ENCODE measurements at places on chromosomes 13 and 19.

GRCh38 chr13:37406031-37406430, 192.5 kb downstream of the POSTN start:
- no peak for DNase-seq

- DNase-seq = no peak
Observed at GRCh38 chr13:72864142-72865011, 82.4 kb downstream of the PIBF1 start.

- DNase-seq = no peak
Observed at GRCh38 chr13:99391781-99392469, 84.7 kb upstream of the GPR183 start.

DNA sequence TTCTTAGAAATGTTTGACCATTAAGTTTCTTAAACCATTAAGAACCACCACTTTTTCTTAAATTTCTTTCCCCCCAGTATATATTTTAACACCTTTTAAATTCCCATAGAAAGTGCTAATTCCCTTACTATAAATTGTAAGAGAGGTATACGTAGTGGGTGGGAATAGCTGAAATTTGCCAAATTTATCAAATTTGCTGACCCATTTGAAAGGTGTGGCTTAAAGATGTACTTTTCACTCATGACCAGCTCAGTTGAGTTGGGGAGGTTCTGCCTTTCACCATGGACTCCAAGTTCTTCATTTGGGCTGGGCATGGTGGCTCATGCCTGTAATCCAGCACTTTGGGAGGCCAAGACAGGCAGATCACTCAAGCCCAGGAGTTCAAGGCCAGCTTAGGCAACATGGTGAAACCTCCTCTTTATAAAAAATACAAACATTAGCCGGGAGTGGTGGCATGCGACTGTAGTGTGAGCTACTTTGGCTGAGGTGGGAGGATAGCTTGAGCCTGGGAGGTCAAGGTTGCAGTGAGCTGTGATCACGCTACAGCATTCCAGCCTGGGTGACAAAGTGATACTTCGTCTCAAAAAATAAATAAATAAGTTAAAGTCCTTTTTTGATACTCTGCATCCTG, 133.2 kb downstream of the MRPL57 start:
- no peak for DNase-seq

DNA sequence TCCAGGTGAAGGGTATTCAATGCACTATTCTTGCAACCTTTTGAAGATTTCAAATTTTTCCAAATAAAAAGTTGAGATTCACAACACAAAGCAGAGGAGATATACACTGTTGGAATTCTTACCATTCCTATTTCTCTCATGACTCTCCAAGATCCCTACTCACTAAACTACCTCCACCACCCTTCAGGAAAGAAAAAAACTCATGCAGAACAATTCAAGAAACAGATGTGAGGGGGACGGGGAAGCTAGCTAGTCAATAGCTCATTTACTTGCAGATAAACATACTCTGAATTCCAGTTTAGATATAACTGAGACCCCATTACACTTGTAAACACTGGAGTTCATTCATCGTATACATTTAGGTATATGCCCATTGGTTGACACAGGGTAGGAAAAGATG, 90.0 kb upstream of the SERP2 start:
- no peak for DNase-seq

GRCh38 chr19:29012457-29012856, 200.5 kb downstream of the UQCRFS1 start:
- DNase-seq = no peak

DNA sequence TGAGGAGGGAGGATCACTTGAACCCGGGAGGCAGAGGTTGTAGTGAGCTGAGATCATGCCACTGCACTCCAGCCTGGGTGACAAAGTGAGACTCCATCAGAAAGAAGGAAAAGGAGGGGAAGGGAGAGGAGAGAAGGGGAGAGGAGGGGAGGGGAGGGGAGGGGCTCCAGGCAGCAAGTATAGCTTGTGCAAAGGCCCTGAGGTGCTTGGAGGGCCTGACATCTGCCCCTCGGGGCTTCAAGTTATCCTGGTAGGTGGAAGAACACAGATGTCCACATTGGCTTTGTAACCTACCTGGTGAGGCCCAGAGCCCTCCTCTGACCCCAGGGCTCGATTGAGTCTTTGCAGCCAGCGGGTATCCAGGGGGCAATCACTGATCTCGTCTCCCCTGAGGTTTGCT, 11.5 kb upstream of the ZNRF4 start:
- no peak for DNase-seq

GRCh38 chr13:103289681-103290080, 223.5 kb upstream of the SLC10A2 start:
- no peak for DNase-seq

GRCh38 chr19:43725468-43725867, 9.6 kb downstream of the IRGC start:
- no peak for DNase-seq

DNA sequence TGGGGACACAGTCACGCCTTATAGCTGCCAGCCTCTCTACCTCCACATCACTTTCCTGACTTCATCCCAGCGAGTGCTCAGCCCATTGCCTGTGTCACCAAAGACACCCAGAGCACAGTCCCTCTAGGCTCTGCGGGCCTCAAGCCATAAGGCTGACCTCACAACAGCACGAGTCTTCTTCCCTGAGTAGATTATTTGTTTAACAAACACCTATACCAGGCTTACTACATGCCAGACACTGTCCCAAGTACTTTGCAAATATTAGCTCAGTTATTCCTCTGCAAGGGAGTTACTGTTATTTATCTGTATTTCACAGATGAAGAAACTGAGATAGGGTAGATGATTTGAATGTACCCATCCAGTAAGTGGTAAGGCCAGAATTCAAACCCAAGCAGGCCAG, 504.3 kb downstream of the COG6 start:
- DNase-seq = no peak

- no peak for DNase-seq
Observed at GRCh38 chr19:10677751-10678150, 23.5 kb upstream of the QTRT1 start.

DNA sequence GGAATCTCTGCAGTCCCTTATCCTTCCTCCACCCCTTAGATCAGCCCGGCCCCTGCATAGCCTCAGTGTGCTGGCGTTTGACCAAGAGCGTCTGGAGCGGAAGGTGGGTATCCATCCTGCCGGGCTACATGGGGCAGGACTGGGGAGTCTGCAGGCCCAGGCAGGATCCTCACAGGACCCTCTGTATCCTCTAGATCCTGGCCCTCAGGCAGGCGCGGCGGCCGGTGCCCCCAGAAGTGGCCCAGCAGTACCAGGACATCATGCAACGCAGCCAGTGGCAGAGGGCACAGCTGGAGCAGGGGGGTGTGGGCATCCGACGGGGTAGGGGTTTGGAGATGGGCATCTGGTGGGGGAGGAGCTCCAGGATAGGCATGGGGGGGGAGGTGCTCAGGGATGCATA, 8.9 kb downstream of the PODNL1 start:
- no peak for DNase-seq

DNA sequence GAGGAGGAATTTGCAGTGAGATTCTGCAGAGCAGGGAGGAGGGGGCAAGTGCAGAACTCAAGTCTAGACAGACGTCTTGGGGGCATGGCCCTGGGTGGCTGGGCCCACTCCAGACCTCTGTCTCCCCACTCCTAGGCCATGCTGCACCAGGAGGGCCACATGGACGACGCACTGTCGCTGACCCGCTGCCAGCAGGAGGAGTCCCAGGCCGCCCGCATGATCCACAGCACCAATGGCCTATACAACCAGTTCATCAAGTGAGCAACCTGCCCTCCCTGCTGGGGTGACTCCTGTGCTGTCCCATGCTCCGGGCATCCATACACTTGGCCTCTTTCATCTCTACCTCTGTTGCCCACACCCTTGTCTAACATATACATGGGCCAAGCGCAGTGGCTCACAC, 18.1 kb downstream of the RYR1 start:
- DNase-seq = no peak

DNA sequence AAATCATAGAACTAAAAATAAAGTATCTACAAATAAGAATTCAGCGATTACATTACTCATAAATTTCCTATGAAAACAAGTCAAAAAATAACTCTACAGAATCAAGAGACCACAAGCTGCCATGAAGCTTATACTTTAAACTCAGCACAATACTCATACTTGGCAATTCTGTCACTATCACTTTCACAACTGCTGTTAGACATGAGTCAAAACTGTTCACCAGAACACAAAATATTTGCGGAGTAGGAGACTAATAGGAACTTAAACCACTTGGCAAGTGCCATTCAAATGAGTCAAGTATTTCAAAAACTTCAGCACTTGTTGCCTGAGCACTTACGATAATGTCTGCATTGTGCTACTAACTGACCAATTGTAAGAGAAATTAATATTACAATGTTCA, 387.8 kb upstream of the GPC6 start:
- no peak for DNase-seq

- DNase-seq = peak; percentile 22
Observed at GRCh38 chr13:31538067-31539042, 201.0 kb upstream of the RXFP2 start.

DNA sequence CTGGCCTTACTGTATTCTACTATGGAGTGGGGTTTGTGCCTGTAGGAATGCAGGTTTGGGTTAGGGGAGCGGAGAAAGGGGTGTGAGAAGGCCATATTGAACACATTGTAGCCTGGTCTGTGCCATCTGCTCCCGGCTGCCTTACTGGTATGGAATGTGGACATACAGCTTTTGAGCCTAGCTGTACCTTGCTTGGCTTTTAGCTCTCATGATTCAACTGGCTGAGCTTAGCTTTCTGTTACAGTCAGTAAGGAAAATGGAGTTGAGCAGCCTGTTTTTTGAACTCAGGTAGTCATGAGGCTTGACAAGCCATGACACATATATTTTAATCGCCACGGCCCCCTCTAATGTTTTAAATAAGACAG, 41.6 kb downstream of the ARHGAP35 start:
- DNase-seq = no peak

DNA sequence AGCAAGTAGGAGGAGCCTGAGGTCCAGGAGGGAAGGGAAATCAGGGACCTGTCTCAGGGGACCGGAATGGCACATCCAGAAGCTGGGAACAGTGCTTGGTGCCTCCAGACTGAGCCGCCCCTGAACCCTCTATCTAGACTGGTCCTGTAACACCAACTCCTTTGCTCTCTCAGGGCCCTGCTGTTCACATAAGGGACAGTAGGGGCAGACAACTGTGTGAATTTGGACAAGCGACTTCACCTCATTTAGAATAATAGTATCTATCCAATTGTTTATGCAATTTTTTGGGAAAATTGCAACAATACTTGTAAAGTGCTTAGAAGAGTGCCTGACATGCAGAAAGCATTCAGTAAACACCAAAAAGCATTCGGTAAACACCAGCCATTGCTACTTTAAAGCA, 14.0 kb downstream of the SYMPK start:
- DNase-seq = no peak

Data from NCI-H1930 (cell line).